ENCODE measurements at places on chromosomes 2 and 18.
A peak's percentile ranks its signal among the peaks of the same experiment; 100 is the strongest.

DNA sequence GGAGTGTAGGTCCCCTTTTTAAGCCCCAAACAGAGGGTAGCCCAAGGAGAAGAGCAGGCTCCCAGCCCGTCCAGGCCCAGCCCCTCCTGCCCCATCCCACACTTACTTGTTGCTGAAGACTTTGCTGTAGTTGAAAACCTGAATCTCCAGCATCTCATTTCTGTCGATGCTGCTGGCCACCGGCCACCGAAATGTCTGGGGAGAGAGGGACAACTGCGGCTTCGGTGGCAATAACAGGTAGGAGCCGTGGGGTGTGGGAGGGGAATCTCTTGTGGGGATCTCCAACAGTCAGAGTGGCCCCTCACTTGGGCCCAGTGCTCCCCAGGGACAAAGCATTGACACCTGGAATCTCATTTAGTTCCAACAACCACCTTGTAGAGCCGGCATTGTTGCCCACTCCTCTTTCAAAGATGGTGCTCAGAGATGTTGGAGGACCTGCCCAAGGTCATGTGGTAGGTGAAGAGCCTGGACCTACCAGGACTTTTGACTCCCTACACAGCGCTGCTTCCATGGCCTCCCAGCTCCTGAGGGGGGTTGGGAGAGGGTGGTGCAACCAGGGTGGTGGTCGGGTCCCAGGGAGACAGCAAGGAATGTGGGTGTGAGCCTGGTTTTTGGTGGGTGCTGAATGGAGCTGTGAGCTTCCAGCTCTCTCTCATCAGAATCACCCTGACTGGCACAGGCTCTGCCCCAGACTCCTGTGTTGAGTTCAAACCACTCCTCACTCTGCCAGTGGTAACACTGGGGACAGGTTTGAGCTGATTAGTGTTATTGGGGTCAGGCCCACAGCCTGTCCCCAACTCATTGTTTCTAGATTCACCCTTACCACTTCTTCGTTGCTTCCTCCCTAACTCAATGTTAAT lies 50.0 kb upstream of the OTOF start:
- DNase-seq, result no peak

GRCh38 chr2:75389271-75389670 lies 171.5 kb downstream of the EVA1A start:
- no peak for DNase-seq

DNA sequence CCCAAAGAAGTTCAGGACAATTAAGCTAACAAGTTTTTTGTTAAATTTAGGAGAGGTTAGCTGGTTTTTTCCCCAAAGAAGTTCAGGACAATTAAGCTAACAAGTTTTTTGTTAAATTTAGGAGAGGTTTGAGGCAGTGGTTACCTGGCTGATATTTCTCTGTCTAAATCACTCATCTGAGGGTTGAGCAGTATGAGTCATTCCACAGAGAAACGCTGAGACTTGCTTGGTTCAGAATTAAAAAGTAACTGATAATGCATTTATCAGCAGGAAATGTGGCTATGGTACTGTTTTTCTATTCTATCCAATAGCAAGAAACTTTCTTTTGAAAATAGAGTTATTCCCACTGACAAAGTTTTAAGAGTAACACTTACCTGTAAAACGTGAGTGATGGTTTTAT lies 22.8 kb upstream of the KIDINS220 start:
- DNase-seq, result no peak

DNA sequence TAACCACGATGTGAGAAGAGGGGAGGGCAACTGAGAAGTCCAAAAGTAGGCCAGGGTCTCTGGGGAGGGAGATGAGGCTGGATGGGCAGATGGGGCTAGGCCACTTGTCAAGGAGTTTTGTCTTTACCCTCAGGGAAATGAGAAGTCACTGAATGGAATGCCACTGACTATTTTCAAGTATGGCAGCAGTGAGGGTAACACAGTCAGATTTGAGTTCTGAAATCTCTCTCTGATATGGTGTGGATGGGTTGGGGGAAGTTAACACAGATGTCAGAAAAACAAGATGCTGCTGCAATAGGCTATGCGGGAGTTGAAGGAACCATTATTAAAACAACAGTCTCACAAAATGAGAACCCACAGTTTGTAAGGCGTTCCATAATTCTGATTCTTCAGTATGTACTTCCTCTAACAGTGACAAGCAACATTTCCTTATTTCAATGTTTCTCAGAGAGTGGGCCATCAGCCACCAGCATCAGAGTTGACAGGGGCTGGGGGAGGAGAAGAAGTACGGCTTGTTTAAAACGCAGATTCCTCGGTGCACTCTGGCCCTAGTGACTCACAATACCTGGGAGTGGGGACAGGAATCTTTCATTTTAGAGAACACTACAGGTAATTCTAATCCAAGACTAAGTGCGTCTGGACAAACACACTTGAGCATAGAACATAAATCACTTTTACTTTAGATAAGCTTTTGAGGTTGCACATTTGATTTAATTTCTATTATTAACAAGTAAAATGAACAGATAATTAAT lies 301.5 kb upstream of the LYPD1 start:
- DNase-seq, result no peak

- DNase-seq, result no peak
Measured at GRCh38 chr2:174522553-174522952, 35.7 kb upstream of the GPR155 start.

GRCh38 chr2:85819811-85820510 lies 66.2 kb downstream of the ATOH8 start:
- DNase-seq, result no peak

- no peak for DNase-seq
Measured at GRCh38 chr2:100831158-100831750, 11.3 kb downstream of the NPAS2 start.

- DNase-seq, result no peak
Measured at GRCh38 chr2:205012961-205013360, 467.7 kb downstream of the PARD3B start.

DNA sequence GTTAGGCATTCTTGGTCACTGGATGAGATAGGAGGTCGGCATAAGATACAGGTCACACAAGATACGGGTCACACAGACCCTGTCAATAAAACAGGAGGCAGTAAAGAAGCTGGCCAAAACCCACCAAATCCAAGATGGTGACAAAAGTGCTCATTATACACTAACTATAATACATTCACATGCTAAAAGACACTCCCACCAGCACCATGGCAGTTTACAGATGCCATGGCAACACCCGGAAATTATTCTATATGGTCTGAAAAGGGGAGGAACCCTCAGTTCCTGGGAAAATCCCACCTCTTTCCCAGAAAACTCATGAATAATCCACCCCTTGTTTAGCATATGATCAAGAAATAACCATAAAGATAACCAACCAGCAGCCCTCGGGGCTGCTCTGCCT lies 56.0 kb upstream of the PTPRM start:
- DNase-seq, result no peak

GRCh38 chr2:159613651-159614285 lies 2.6 kb downstream of the BAZ2B start:
- no peak for DNase-seq

DNA sequence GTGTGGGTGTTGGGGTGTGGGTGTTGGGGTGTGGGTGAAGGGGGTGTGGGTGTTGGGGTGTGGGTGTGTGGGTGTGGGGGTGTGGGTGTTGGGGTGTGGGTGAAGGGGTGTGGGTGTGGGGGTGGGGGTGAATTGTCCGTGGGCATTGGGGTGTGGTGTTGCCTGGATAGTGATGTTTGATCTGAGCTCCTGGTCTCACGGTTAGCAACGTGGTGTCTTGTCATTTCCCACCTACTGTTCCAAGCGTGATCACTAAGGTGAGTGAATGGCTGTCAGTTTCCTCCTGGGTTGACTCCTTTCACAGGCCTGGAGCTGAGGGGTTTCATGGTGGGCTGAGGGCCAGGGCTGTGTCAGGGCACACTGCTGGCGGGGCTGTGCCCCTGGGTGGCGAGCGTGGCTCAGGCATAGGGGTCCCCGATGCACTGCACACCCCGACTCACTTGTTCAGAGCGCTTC lies 27.2 kb downstream of the RTP5 start:
- DNase-seq, result no peak

GRCh38 chr2:239674981-239675825 lies 274.4 kb upstream of the HDAC4 start:
- DNase-seq, result no peak

GRCh38 chr2:195395362-195395761 lies 261.7 kb upstream of the SLC39A10 start:
- no peak for DNase-seq

DNA sequence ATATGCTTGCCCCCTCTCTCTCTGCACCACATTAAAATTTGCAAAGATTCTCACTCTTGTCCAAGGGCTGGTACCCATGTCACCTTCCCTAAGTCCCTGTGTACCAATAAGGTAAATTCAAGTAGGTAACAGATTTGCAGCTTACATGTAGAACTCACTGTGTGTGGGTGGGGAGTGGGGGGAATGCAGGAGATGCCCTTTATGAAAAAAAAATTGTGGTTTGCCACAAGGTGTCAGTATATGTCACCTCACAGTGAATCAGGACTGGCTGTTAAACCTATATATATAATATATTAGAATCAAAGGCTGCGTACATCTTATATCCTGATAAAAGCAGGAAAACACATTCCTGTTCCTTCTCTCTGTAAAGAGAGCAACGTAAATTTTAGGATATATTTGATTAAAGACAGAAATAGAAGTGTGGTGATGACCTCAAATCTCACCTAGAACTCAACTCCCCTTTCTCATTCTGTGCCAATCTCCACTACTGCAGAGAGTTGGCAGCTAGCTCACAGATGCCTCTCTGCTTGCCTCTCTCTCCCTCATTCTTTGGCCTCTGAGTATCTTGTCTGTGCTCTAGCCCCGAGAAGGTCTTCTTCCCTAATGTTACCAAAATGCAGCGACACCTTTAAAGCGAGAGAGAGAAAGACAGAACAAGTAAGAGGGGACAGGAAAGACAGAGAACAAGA lies 536 bp downstream of the XDH start:
- no peak for DNase-seq

DNA sequence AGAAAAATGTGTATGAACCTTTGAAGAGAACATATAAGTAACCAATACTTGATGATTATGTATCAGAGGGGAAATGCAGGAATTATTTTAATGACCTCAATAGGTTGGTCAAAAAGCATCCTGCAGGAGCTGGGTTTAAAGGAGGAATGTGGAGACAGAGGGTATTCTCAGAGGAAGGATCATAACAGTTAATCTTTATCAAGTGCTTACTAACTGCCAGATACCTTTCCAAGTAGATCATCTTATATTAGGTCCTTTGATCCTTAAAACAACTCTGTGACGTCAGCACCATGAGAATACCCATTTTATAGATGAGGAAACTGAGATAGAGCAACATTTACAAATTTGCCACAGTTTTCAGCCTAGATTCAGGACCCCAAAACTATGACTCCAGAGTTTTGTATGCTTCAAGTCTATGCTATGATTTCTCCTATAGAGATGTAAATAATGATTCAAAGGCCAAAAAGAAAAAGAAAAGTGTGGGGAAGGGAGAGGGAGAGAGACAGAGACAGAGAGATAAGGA lies 3.0 kb downstream of the RFTN2 start:
- DNase-seq, result no peak

DNA sequence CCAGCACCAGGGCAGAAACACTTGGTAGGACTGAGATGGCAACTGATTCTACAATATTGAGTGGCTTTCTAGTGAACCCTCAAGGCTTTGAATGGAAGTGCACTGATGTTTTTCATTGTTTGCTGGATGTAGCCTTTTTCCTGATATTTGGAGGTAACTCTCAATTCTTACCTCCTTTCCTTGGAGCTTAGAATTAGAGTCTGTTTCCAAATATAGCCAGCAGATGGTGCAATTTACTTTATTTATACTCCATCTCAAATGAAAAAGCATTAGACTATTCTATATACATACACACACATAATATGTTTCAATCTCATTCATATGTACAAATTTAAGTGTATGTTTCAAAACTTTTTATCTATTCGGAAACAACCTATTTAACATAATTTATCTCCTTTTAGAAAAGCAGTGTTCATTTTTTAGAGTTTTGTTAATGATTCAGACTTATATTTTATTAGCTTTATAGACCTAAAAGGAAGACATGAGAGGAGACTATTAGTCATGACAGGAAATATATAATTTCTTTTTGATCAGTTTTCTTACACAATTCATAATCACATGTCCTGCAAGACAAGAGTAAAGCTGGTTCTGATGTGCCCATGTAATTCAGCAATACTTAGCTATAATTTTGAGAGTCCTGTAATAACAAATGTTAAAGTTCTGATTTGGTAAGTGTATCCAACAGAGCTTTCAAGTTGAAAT lies 124.8 kb downstream of the NUP35 start:
- DNase-seq, result peak; percentile 12

- no peak for DNase-seq
Measured at GRCh38 chr2:65714866-65715265, 282.5 kb upstream of the SPRED2 start.

DNA sequence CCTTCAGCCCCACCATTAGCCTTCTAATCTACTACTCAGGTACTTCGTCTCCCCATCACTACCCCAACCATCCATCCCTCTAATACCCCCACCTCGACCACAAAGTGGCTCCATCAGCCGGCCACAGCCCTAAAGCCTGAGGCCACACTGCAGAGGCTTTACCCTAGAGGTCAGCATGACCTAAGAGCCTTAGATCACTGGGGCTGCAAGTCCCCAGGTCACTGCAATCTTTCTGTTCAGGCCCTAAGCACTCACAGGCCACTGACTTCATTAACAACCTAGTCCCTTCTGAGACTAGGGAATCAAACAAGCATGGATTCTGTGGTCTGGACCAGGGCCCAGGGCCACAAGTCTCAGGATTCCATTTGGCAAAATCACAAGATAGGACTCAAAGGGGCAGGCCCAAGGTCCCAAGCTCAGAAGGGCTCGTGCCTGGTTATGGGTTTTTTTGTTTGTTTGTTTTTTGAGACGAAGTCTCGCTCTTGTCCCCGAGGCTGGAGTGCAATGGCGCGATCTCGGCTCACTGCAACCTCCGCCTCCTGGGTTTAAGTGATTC lies 37.0 kb upstream of the PKDCC start:
- no peak for DNase-seq

DNA sequence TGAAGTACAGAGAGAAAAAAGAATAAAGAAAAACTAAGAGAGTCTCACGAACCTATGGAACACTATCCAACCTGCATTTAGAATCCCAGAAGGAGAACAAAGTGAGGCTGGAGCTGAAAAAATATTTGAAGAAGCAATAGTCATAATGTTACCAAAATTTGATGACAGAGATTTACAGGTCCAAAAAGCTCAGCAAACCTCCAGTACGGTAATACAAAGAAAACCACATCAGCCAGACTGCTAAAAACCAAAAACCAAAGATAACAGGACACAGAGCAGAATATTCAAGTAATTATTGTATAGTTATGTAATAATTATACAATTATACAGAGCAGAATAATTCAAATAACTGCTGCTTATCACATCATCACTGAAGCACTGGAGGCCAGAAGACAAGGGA lies 23.7 kb downstream of the ATL2 start:
- DNase-seq, result no peak

DNA sequence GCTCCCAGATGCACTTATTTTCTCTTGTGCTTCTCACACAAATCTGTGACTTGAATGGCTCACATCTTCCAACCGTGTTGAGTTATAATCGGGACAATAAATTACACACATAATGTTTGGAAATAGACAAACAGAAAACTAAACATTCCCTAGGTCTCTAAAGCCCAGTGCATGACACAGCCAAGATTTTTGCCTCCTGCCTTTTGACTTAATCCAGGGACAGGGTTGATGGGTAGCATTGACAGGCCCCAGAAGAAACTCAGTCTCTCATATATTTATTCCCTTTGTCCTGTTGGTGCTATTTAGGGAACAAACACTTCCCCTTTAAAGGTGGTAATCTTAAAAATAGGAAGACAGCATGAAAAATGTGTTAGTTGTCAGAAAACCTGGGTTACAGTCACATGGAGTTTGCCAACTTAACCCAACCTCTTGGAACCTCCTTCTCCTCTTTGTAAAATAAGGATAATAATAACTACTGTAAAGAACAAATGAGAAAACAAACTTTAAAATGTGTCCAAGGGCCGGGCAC lies 24.0 kb upstream of the ARPC2 start:
- DNase-seq, result no peak

- DNase-seq, result no peak
Measured at GRCh38 chr2:166592750-166593149, 98.7 kb upstream of the SCN7A start.

Measured in KG1 (cell line).